ENCODE measurements at places on chromosomes 7 and 10.

DNA sequence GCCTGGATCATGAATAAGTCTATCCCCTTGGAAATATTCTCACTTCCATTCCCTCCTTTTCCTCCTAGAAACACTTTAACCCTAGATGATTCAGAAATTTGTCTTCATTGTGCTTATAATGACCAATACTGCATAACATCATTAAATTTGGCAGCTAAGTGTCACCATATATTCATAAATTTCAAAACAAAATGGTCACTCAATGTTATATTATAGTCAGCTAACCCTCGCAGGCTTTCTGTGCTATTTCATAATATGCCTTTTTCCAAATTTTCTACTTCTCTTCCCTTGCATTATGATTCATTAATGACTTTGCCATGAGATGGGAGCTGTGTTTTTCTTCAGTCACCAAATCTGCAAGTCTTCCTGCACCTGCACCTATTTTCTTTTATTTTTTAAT lies 308.3 kb upstream of the AKR1E2 start:
- DNase-seq = no peak

GRCh38 chr7:140670343-140670935 lies 2.3 kb upstream of the ADCK2 start:
- DNase-seq = no peak

- no peak for DNase-seq
Measured at GRCh38 chr7:36758879-36759278, 34.6 kb upstream of the AOAH start.

DNA sequence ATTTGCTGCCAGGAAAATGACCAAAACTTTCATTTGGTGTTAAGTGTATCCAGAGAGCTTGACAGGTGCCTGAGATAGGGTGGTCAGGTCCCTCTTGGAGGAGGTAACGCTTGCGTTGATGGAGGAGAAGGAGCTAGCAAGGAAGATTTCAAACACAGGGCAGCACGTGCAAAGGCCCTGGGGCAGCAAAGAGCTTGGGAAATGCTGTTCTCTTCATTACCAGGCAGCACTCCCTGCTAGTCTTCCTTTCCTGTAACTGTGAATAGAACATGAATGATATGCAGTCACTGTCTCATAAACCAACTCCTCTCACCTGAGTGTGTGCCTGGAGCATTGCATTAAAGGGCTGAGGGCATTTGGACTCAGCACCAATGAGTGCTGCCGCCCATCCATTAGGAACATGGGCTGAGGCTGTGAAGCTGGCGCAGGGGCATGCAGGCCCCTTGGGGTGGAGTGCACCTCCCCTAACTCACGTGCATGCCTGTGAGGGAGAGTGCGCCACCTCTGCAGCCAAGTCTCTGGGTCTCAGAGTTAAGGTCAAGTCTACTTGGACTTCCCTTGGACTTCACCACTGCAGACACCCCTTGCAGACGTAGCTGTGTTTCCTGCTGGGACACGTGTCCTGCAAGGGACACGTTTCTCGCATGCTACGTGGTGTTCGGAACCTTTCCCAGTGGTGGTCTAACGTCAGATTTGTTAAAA lies 136.8 kb downstream of the PAXIP1 start:
- no peak for DNase-seq

- no peak for DNase-seq
Measured at GRCh38 chr10:111077785-111078504, 1.1 kb downstream of the ADRA2A start.
